ENCODE measurements at places on chromosomes 5 and 9.

DNA sequence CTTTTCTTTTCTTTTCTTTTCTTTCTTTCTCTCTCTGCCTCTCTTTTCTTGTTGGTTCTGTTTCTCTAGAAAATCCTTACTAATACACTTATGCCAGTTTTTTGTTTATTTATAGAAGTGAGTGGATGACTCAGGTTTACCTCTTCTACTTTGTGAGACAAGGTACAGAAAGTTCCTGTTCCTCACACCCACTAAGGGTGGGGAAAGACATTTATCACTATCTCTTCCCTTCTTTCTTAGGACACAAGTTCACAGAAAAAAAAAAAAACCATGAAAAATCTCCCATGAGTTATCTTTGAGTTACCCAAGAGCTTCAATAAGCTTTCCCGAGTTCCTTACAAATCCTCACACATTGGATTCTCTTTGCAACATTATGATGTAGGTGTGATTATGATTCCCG, 60.9 kb upstream of the CD180 start:
- DNase-seq = no peak

DNA sequence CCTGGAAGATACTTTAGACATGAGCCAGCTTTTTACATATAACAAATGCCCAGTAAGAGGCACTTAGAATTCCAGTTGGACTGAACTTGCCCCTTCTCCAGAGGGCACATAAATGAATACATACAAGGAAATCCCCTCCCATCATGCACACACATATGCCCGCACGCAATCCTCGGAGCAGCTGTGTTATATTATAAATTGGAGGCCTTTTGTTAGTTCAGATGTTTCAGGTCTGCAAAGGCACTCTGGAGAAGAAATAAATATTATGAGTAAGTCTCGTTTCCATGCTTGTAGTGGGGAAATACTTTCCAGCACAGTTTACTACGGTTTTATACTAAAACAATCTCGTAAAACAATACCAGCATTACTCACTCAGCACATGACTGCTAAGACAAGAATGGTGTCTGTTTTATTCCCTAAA, 17.6 kb upstream of the MUSK start:
- DNase-seq = no peak

GRCh38 chr9:70635790-70636189, 221.3 kb upstream of the KLF9 start:
- DNase-seq = no peak

- no peak for DNase-seq
These were observed 72.9 kb upstream of the PRLR start for GRCh38 chr5:35303152-35303551.

- no peak for DNase-seq
These were observed 35.6 kb downstream of the EXOSC2 start for GRCh38 chr9:130729145-130729544.

DNA sequence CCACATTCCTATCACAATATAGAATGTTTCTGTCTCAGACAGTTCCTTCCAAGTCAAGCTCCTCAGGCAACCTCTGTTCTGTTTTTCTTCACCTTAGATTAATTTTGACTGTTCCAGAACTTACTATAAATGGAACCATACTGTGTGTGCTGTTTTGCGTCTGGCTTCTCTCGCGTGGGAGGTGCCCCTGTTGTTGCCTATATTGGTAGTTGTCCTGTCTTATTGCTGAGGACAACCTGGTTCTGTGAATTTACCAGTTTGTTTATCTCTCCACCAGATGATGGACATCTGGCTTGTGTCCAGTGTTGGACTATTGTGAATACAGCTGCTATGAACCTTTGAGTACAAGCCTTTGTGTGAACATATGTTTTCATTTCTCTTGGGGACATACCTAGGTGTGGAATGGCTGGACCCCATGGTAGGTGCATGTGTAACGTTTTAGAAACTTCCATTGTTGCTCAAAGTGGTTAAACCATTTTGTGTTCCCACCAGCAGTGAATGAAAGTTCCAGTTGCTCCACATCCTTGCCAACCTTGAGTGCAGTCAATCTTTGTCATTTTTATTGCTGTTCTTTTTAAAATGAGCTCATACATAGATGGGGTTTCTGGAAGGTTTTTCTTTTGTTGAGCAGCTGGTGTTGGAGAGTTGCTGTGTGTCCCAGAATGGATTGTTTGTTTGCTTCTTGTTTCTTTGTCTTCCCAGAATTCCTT, 18.1 kb downstream of the HMCN2 start:
- DNase-seq = no peak

DNA sequence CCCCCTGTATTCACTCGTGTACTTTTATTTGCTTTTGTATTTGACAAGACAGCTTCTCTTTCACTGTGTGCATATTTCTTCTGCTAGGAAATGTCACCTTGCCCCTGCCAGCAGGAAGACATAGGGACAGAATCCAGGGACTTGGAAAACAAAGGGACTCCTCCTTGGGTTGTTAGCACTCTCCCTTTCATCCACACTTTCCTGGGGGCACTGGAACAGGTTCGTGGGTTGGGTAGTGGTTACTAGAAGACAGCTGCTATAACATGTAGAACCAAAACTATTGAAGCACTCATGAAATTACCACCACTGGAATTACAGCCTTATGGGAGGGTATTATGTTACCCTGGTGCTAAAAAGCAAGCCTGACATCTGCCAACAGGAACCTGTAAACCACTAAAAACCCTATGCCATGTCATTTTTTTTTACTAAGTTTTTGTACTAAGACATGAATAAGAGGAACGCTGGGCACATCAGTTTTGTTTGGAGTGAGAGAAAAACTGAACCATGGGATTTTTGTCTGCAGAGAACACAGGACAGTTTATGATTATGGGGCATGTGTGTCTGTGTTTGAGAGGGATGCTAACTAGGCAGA, 4.7 kb upstream of the CCL28 start:
- no peak for DNase-seq

DNA sequence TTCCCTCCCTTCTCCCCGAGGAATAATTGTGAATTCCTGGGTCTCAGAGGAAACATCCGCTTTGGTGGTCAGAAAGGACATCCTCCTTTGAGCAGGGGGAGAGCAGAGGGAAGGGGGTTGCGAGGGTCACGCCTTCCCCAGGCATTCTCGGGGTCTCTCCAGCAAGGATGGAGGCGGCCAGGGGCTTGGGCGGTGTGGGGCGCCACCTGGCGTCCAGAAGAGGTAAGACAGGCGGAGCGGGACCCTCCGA, 129.1 kb downstream of the KCNIP1 start:
- peak; percentile 27 for DNase-seq

- no peak for DNase-seq
These were observed 3.8 kb downstream of the IFNA1 start for GRCh38 chr9:21443849-21444625.

GRCh38 chr5:81749561-81750307, 1.2 kb downstream of the SSBP2 start:
- peak; percentile 30 for DNase-seq

DNA sequence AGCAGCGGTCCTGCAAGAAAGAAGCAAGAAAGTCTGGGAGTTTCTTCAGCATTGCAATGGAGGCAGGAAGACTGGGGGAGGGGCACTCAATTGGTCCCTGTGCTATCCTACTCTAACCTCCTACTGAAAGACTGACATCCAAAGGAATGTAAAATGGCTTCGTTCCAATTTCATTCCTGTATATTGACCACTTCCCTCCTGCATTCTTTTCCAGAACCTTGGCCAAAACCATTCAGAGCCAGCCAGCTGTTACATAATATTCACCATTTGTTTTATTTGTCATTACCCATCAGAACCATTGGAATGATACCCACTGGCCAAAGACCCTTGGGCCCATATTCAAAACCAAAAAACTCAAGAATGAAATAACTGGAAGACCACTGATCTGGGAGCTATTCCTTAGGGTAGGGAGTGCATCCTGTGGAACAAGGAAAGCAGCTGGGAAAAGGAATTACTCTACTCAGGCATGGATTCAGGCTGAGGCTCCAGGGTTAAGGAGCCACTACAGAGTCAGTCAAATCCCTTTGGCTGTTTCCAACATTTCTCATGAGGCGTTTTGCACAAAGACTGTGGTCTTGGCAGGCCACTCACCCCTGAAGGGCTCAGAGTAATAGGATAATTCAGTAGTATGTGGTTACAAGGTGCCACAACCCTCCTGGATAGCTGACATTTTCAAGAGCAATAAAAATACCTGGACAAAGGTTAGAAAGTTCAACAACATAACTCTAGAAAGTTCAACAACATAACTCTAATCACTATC, 148.7 kb upstream of the SLC1A3 start:
- DNase-seq = no peak

GRCh38 chr5:526456-527088, 2.3 kb upstream of the SLC9A3 start:
- DNase-seq = no peak

DNA sequence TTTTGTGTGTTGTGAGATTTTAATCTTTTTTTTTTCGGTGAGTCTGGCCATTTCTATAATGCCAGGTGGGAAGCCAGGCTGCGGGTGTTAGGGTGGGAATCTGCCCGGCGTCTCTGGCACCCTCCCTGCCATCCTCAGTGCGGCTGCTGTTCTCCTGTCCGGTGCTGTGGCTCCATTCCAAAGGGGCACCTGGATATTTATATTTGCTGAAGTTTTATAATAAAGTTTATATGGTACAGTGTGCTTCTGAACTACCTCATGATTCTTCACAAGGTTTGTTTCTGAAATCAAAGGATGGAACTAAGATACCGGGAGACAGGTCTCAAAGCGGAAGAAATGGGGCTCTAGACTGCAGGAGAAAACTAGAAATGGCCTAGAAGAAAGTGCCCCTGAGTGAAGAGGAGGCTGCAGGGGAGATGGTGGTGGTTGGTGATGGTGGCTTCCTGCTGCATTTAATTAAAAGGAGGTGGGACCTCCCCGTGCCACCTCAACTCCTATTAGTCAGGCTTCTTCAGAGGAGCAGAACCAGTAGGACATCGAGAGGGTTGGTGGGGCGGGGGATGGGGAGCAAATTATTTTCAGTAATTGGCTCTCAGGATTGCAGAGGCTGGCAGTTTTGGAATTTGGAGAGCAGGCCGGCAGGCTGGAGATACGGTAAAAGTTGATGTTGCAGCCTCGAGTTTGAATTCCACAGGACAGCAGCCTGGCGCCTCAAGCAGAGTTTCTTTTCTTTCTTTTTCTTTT, 102.2 kb upstream of the ICE1 start:
- DNase-seq = no peak

DNA sequence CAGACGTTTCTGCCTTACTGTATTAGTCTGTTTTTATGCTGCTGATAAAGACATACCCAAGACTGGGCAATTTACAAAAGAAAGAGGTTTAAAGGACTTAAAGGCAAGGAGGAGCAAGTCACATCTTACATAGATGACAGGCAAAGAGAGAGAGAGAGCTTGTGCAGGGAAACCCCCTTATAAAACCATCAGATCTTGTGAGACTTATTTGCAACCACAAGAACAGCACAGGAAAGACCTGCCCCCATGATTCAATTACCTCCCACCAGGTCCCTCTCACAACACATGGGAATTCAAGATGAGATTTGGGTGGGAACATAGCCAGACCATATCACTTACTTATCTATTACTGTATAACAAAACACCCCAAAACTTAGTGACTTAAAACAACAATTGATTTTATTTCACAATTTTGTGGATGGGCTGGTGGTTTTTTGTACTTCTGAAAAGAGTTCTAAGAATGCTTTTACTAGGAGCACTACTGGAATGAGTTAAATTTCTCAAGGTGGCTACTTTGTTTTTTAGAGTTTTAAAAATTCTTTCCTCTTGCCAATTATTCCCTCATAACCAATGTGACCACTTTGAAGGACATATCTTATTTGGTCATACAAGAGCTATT, 10.3 kb downstream of the RUSC2 start:
- DNase-seq = no peak

- DNase-seq = no peak
These were observed 166.2 kb downstream of the ZNF462 start for GRCh38 chr9:107029146-107029545.

DNA sequence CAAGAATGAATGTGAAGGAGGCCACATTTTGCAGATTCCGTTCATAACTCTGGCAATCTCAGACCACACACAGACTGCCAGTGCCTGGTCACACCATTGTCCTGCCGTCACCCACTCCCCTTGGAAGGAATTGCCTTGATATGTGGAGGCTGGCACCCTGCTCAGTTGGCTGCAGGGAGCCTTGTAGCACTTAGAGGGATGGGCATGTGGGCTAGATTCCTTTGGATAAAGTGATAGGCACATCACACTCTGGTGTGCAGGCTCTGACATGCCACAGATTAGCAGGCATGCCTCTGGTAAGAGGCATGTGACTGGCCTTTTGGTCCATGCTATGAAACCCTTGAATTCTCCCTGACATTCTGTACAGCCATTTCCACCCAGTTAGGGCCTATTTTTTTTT, 254.6 kb upstream of the PIK3R1 start:
- DNase-seq = no peak

DNA sequence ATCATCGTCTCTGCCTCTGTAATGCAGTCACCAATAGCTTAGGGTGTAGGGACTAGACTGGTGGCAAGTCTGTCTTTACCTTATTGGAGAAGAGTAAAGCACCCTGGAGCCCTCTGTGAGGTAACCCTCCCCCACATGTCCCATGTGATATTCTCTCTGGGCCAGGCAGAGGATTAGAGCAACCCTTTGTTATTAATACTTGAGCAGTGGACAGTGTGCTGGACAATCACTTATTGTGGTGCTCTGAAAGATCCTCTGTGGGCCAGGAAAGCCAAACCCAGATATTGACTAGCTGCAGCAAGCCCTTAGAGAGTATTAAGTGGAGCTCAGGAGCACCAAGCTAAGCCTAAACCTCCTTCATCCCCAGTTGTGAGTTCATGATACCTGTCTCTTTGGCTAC, 139.7 kb upstream of the RUSC2 start:
- DNase-seq = no peak

DNA sequence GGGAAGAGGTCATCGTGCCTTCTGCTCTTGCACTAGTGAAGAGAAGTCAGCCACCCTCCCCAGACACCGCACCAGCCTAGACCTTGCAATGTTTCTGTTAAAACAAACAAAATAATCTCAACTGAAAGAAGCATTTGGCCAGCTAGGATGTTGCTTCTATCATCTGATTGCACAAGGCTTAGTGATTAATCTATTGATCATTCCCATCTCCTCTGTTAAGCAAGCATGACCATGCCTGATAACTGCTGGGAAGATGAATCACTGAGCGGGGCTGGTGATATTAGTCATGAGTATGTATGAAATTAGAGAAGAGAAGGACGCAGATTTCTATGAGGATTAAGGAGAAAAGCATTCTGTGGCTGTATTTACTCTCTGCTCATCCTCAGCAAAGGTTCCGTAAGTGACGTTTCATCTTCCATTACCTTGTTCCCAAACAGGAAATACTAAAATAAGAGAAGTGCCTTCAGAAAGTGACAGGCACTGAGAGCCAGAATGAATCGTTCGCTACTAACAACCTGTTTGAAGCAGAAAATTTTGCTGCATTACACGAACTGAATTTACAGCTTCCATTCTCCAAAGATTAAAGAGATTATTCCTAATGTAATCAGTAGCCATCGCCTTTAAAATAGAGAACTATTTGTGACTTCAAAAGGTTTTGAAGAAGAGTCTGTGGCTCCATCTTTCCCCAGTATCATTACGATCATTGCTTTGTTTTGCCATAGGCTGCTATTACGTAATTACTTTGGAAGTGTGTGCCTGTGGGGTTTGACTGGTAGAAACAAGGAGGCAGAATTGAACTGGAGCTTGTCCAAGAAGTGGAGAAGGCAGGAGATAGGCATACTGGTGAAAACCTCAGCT, 219.1 kb downstream of the MED10 start:
- no peak for DNase-seq

All from stimulated activated CD8-positive, alpha-beta memory T cell treated with anti-CD3 and anti-CD28 coated beads, Interleukin-12 subunit alpha, Interleukin-12 subunit beta, amount 100 ng/mL, for 1 hour (primary cell).